ENCODE measurements at places on chromosomes 2 and 18.

GRCh38 chr2:134372611-134373131 lies 118.8 kb downstream of the MGAT5 start:
- peak; percentile 33 for DNase-seq

DNA sequence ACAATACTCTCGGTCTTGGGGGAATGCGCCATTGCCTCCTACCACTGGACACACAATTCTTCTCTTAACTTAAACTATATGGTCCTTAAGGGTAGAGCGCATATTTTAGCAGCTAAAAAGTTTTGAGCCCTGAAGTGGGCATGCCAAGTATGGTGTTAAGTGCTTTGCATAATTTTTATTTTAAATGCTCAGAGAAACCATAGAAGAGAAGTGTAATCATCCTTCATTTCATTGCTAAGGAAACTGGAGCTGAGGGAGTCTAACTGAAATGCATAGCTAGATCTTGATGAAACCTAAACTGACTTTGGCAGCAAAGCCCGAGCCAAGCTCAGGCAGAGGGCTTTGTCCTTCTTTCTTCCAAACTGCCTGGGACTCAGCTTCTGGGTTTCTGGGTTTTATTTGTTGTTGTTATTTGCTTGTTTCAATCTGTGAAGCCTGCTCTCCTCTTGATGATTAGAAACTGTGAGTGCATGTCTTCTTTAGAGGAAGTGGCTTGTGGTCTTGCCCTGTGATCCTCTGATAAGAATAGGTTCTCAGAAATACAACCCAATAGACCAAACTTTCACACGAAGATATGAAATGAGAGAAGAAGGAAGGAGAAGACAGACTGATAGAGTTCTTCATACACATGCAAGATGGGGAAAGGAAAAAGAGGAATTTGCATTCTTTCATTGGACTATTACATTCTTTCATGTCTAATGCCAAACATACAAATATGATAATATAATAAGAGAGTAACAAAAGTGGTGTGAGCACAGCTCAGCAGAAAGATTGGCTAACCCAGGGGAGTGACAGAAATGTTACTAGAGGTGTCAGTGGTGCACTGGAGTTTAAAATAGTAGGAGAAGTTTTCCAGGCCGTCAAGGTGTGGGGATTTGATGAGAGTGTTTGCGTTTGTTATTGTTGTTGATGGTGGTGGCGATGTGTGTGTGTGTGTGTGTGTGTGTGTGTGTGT lies 7.5 kb upstream of the RNF144A start:
- DNase-seq = no peak

- no peak for DNase-seq
Measured at GRCh38 chr18:11700876-11701275, 11.8 kb downstream of the GNAL start.

DNA sequence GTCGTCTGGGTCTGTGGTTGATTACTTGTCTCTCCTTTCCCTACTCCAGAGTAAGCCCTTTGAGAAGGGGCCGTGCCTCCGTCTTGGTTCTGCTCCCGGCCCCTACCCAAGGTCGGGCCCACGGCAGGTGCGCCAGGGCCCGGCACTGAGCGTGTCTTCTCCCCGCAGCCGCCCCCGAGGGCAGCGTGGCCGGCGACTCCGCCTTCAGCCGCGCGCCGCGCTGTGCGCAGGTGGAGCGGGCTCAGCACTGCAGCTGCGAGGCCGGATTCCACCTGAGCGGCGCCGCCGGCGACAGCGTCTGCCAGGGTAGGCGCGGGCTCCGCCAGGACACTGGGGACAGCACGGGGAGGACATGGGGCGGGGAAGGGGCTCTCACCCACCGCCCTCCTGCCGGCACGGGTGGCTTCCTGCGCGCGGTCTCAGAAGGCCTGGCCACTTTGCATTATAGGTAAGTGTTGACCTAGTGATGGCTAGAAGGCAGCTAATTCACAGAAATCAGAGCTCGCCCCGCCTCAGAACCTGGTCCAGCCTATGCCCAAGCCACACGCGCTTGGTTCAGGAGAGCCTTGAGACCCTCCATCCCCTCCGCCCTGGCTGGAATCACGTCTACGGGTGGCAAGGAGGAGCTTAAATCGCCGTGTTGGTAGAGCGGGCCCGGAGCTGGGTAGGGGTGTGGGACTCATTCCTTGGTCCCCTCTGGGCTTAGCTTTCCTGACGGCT lies 43.5 kb downstream of the FBLN7 start:
- peak; percentile 27 for DNase-seq

- no peak for DNase-seq
Measured at GRCh38 chr2:220885593-220885992, 686.5 kb downstream of the EPHA4 start.

DNA sequence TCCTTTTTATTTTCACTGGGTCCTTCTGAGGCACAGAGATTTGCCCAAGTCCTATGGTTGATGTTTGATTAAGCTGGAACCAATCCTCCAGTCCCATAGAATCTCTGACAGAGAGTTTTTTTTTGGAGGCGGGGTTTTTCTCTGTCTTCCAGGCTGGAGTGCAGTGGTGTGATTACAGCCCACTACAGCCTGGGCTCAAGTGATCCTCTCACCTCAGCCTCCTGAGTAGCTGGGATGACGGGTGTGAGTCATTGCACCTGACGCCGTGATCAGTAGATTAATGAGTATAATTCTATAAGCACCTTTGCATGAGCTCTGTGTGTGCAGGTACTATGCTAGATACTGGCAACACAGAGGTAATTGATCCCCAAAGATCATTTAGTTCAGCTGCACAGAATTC lies 15.3 kb upstream of the TRPM8 start:
- no peak for DNase-seq

DNA sequence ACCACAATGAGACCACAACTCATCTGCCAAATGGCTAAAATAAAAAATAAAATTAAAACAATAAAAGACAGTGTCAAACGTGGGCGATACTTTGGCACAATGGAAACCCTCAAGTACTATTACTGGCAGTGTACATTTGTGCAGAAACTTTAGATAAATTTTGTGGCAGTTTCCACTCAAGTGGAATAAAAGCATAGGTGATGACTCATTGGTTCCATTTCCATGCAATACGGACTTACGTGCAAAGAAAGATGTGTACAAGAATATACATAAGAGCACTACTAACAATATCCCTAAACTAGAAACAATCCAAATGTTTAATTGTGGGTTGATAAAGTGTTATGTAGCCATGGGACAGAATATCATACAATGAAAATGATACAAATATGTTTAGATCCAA lies 259.0 kb upstream of the HNMT start:
- DNase-seq = no peak

DNA sequence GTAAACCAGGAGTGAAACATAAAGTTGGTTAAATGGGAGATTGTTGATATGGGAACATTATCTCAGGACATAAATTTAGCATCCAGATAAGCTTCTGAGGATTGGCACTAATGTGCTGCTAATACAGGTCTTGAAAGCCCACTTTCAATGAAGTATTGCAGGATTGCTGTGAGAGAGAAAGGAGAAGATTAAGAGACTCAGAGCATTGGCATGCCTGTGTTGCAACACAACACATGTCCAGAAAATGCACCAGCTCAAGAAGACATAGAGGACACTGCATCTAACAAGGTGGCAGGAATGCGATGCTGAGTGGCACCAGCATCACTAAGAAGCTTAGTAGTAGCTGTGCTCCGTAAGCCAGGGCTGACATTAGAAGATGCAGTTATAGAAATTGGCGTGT lies 728.9 kb downstream of the SUCLG1 start:
- no peak for DNase-seq

GRCh38 chr18:12769644-12770440 lies 67.0 kb downstream of the PSMG2 start:
- no peak for DNase-seq

DNA sequence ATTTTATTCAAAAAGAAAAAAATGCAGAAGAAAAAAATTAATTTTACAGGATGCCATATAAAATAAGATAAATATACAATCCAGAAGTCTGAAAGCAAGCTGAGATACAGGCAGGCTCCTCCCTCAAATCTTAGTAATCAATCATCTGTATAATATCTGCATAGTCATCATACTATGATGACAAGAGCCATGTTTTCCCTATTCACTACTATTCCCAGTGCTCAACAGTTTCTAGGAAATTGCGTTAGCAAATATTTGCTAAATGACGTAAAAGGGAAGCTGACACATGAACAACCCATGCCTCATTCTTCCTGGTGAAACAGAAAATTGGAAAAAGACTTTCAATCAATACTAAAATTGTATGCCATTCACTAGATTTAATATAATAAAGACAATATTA lies 793.2 kb downstream of the SUCLG1 start:
- no peak for DNase-seq

GRCh38 chr18:77148289-77148688 lies 15.7 kb upstream of the MBP start:
- no peak for DNase-seq

DNA sequence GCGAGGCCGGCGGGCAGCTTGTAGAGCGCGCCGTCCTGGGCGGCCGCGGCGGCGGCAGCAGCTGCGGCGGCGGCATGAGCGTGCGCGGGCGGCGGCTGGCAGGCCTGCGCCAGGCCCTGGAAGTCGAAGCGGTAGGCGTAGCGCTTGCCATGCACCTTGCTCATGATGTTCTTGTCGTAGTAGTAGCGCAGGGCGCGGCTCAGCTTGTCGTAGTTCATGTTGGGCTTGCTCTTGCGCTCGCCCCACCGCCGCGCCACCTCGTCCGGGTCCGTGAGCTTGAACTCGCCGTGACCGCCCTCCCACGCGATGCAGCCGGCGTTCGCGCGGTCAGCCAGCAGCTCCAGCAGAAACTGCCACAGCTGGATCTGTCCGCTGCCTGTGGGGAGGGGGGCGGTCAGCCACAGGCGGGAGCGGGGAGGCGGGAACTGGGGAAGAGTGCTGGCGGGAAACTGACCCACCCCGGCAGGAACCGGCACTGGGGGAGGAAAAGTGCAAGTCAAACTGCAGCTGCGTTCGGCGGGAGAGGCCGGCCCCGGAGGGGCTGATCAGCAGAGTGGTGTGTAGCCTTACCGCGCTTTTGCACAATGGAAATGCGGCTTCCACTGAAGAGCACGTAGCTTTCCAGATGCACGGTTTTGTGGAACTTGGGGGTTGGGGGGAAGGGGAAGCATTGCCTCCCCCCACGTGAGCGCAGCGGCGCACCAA lies 3.0 kb downstream of the FEV start:
- DNase-seq = peak; percentile 73

DNA sequence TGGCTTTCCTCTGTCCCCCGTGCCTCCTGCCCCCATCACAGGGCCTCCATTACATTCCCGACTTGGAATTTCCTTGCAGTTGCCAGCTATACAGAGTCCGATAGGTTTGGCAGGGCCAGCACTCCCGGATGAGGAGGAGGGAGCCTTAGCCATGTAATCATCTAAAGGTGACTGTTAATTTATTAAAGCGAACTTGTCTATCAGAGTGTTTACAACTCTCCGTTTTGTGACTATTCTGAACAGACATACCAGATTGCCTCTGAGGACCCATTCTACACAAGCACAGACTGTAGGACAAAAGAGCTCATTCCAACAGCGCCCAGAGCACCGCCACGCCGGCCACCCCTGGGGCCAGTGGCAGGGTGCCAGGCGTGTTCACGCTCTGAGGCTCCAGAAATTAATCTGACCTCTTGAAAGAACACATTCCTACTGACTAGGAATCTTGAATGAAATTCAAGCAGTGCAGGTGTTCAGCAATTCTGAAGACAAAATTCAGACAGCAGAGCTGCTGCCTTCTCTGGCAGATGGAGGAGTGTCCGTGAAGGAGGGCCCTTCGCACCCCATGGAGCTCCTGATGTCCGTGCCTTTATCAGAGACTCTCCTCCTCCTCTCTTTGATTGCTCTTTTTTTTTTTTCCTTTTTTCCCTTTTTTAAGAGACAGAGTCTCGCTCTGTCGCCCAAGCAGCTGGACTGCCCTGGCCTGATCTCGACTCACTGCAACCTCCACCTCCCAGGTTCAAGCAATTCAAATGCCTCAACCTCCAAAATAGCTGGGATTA lies 58.1 kb upstream of the RALBP1 start:
- peak; percentile 70 for DNase-seq

DNA sequence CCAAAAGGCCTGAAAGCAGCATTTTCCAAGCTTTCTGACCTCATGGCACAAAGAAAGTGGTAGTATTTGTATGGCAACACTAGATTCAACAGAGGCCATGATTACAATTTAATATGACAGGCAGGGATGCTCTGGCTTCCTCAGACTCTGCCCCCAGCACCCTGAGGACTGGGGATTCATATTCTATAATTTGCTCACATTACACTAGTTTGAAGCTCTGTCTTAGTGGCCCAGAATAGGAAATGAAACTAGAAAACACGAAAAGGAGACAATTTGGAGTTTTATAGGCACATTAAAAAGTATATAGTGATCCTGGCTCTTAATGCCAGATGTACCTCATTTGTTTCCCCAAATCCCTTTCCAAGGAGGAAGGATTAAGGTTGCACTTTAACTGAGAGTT lies 173.0 kb upstream of the STK17B start:
- no peak for DNase-seq

GRCh38 chr2:30305235-30305634 lies 73.9 kb downstream of the LBH start:
- no peak for DNase-seq

DNA sequence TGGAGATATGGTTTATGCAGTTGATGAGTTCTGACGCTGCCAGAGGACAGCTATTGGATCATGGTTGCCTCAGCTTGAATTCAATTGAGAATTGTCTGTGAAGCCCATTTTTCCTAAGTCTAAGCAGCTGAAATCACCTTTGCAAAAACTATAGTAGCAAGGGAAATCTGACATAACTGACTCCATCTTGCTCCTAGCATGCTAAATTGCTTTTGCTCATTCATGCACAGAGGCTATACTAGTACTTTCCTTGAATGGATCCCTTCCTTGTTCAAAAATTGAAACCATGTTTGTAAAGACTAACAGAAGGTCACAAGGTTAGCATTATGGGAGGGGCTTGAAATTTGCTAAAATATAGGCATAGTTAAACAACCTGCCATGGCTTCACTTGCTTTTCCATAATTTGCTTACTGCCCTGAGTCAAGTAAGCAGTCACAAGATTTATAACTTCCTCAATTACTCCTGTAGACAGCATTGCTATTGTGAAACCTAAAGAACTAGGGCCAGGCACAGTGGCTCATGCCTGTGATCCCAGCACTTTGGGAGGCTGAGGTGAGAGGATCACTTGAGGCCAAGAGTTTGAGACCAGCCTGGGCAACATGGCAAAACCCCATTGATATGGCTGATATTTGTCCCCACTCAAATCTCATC lies 41.2 kb downstream of the CHRNA1 start:
- no peak for DNase-seq

DNA sequence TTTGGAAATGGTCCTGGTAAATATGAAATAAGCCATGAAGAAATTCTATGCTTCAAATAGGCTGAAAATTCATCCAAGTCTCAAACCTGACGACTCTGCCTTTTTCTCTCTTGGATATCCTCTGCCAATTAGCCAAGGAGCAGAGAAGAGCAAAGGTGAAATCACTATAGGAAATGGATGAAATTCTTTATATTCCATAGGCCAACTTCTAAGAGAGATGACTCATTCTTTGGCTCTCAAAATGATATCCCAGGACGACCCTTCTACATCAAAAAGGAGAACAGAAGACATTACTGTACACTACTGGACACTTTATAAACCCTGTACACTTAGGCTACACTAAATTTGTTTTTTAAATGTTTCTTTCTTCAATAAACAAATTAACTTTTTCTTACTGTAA lies 22.7 kb downstream of the PDE1A start:
- no peak for DNase-seq

All from brain (organoid and tissue), 16 donors.